Putamen (tissue), 1 donor: ENCODE measurements at places on chromosomes 7 and 10.

DNA sequence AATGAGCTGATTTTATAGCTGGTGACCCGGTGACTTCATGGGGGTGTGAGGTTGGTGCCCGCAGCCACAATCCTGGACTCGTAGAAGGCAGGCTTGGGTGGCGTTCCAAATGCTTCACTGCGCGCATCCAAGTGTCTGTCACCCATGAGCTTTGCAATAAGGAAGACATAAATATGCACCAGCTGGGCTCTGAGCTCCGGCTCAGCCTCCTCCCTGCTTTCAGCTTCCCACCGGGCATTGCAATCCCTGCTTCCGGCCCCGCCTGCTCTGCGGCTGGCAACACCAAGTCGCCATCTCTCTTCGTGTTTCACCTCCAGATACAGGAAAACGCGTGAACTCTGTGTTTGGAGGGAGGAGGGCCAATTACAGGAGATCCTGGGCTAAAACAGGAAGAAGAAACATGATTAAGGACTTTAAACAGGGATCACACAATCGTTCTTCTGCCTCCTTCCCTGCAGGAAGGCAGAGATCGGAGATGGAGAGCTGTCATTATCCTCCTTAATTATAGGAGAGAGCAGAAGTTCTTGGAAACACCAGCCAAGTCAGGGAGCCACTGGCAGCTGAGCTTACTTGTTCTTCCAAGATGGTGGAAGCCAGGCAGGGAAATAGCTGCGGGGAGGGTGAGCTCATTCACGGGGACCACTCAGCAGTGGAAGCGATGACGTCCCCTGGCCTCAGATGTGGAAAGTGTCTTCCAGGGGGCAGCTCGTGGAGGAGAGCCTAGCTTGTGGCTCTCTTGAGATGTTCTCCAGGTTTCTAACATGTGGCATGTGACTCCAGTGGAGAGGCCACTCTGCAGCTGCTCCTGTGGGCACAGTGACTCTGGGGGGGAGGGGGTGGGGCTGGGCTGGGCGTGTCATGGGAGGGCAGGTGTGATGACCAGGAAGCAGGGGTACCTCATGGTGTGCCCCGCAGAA is 134.9 kb downstream of the CAMK1D start:
- DNase-seq: no peak

GRCh38 chr7:90094030-90094429 is 60.2 kb upstream of the STEAP1 start:
- DNase-seq: no peak

- DNase-seq: no peak
These were observed 11.7 kb upstream of the ZNF716 start for GRCh38 chr7:57438244-57438643.

DNA sequence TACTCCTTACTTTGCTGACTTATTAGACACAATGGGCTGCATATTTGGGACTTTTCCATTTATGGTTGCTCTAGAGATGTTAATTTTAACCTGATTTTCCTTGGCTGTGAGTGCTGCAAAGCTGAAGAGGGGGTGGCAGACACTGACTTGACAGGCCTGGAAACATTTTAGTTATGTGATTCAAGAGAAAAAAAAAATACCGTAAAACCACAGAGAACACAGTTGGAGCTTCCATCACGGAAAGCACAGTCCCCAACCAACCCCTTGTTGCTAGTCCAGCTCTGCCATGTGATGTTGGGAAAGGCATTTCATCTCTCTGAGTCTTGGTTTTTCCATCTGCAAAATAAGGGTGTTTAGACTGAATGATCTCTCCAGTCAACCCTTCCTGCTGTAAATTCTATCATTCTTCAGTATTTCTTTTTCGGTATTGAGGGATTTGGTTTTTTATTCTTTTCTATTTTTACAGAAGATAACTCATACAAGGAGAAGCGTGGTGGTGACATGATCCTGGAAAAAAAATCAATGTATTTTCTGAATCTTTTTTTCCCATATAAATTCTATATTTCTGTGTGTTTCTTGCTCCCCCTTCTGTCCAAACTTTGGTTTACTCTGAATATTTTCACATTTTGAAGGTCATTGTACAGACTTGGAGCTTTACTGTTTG is 246.1 kb downstream of the REEP3 start:
- peak; percentile 70 for DNase-seq

- no peak for DNase-seq
These were observed 36.7 kb upstream of the SLIT1 start for GRCh38 chr10:97222326-97222961.

DNA sequence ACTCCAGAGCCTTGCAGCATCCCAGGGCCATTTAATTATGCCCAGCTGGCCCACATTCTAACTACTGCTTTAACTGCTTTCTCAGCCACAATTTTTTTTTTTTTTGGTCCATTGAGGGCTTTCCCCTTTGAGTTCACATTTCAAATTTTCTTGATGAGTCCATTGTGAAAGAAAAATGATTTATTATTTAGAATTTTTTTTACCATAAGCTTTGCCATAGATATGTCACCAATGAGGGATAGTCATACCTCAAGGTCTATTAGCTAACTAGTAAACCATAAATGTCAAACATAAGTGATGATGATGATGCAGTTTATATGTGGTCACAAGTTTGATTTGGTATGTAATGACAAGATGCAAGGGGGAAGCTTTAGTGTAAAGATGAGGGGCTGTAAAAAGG is 282.9 kb downstream of the BICC1 start:
- no peak for DNase-seq

GRCh38 chr10:67033878-67034277 is 108.0 kb downstream of the LRRTM3 start:
- DNase-seq: no peak

DNA sequence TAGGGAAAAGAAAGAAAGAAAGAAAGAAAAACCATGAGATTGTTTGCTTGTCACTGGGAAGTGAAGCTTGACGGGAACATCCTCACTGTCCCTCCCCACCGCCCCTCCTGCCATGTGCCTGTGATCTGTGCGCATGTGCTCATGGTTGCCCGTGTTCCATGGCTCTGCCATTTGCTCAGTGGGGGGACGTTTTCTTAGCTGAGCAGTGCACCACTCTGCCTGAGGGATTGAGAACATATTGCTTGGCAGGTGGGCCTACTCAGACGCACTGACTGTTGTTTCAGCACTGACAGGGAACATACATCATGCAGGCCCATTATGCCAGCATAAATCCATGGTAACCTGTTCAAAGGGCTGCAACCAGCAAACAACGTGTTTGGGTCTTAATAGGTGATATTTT is 747.9 kb upstream of the GALNT17 start:
- DNase-seq: no peak

DNA sequence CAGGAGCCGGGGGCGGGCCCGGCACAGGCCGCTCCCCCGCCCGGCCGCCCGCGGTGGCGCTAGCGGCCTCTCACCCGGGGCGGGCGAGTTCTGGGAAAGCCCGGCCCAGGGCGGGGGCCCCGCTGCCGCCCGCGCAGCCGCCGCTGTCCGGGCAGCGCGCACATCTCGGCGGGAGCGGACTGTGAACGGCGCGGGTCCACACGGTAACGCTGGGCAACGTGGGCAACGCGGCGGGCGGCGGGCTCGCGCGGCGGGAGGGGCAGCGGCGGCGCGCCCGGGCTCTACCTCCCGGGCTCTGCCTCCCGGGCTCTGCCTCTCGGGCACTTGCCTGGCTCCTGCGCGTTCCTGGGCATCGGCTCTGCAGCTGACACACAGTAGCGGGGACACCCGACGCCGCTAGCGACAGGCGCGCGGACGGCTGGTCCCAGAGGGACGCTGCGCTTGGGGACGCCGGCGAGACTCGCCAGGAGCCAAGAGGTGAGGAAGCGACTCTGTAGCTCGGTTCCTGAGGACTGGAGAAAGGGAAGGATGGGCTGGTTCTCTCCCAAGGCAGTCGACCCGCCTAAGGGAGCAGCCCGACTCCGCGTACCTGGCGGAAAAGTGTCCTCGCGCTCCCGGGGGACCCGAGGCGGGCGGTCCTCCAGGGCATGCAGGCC is at the start of gene PLCE1:
TSS of gene PLCE1 (plus strand) at position 150 of the 656 bp plus-strand sequence. CDS start 37,116 bp downstream, outside the sequence.
- peak; percentile 32 for DNase-seq

- DNase-seq: no peak
These were observed 19.2 kb downstream of the OGDHL start for GRCh38 chr10:49742683-49743463.

GRCh38 chr7:101875283-101875846 is 57.9 kb downstream of the CUX1 start:
- no peak for DNase-seq

GRCh38 chr10:114943000-114943399 is 5.0 kb downstream of the TRUB1 start:
- no peak for DNase-seq

- DNase-seq: no peak
These were observed 29.8 kb downstream of the LEP start for GRCh38 chr7:128270826-128271272.

DNA sequence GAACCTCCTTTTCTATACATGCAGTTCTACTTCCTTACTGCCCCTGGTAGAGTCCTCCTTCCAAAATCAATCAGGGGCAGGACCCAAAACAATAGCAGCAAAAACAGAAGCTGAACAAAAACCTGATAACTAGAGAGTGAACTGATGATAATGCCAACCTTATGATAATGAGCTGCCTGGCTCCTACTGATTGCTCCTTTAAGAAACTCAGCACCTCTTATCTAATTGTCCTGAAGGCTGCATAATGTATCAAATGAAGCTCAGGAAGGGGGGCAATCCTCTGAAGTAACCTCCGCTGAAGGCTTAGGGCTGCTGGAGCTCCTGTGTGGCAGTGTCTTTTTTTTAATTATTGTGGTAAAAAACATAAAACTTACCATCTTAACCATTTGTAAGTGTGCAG is 257.0 kb downstream of the PHTF2 start:
- DNase-seq: no peak

- DNase-seq: no peak
These were observed 139.7 kb downstream of the ELFN1 start for GRCh38 chr7:1809601-1810258.

- no peak for DNase-seq
These were observed 387 bp downstream of the EPHA1 start for GRCh38 chr7:143408252-143408685.

DNA sequence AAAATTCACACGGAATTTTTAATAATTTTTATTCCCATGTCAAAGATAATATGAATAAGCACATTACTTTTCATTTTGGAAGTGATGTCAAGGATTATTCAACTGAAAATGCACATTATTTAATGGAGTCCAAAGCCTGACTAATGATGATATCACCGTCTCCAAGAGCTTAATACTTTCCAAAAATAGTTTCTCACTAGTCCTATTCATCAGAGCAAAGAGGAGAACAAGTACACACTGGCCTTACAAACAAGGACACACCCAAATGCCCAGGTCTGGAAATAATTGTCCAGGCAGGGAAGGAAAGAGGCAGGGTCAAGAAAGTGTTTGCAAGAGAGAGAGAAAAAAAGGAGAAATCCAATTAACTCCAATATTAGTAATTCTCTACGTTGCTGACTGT is 216.8 kb upstream of the CCDC6 start:
- no peak for DNase-seq

- no peak for DNase-seq
These were observed 211.0 kb downstream of the WDR11 start for GRCh38 chr10:121062115-121062514.

DNA sequence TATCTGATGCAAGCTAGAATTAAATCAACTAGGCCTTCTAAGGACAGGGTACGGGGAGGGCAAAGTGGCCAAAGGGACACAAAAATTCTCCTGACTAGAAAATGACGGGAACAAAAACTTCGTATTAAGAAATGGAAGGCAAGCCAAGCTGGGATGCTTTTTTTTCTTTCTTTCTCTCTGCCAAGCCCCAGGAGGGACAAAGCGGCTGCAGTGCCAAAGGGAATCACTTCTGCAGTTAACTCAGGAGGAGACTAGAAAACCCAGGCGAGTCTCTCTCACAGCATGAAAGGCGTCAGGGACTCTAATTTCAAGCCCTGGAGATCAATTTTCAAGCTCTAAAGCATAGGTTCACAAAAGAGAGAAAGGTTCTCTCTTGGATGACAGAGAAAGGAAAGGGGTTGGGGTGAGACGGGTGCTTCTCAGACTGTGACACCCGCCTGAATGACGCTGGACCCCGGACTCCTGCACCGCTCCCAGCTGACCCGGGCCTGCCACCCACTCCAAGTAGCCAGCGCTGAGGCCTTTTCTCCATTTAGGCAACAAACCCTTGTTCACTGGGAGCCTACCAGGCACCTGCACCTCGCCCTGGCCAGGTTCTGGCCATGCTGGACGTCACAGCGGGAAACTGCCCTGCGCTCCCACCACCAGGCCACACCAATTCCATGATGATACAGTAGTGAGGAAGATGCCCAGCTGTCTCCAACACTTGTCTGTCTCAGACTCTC is 56.5 kb downstream of the KIAA1549 start:
- DNase-seq: no peak

DNA sequence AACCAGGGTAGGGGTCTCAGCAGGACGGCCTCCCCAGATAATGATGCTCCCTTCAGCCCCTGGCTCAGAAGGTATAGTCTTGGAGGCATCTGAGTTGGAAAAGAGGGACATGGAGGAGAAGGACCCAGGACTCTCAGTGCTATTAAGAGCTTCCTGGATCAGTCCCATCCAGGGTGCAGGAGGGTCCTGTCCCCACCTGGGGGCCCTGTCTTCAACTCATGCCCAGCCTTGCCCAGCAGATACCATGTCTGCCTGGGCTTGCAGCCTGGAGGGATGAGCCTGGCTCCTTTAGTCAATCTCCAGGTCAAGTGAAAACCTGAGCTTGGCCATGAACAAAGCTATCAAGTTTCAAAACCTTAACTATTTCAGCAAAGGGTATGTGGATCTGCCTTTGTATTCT is 67.6 kb downstream of the PRTFDC1 start:
- DNase-seq: no peak

GRCh38 chr10:104581884-104582601 is 59.0 kb upstream of the SORCS3 start:
- no peak for DNase-seq

- no peak for DNase-seq
These were observed 60.4 kb downstream of the FZD1 start for GRCh38 chr7:91324663-91325062.

GRCh38 chr10:87546971-87547413 is 42.3 kb downstream of the MINPP1 start:
- DNase-seq: no peak

DNA sequence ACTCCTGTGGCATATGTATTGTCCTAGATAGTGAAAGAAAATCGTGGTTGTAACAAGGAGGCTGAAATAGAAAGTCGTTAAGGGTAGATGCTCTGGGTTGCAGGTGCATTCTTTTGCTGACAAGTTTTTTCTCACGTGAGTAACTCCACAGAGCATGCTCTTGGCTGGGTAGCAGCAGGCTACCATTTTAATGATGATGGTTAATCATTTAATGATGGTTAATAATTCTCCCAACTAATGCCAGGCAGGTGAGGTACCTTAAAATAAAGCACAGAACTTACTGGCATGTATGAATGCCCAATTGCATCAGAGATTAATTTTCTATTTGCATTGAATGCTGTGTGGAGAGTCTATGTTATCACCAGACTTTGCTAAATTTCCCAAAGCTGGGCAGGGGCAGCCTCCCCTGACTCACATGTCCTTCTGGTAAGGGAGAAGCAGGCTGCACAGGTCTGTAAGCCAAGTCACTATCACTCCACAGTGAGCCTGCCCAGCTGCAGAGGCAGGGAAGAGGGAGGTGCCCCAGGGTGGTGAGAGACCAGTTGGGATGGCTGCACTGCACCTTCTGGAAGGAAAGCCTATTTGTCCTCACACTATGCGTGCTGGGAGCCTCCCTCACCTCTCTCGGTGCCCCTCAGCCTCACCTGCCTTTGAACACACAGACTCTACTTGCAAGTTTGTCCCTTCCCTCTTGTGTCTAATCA is 287.0 kb upstream of the IGFBP3 start:
- no peak for DNase-seq
